Posterior vena cava (tissue), 2 donors: ENCODE measurements at places on chromosomes 16 and 17. TPM values are rescaled to one million over a fixed set of nuclear protein-coding genes. Genes with fewer than 3 reads are reported as not detected.

The AGRP gene
- not detected for total RNA-seq

The CNGB1 gene
- not detected for total RNA-seq

The SLFN12L gene
- 1.6 TPM for total RNA-seq

The NLRC5 gene
- total RNA-seq = 53.2 TPM

The DRC7 gene
- total RNA-seq = not detected

The CIAO2B gene
- total RNA-seq = 53.0 TPM

The SKAP1 gene
- 1.1 TPM for total RNA-seq
